ENCODE measurements at places on chromosomes 4 and X.

GRCh38 chrX:39766085-39766726 is 331.6 kb downstream of the BCOR start:
- DNase-seq: no peak

DNA sequence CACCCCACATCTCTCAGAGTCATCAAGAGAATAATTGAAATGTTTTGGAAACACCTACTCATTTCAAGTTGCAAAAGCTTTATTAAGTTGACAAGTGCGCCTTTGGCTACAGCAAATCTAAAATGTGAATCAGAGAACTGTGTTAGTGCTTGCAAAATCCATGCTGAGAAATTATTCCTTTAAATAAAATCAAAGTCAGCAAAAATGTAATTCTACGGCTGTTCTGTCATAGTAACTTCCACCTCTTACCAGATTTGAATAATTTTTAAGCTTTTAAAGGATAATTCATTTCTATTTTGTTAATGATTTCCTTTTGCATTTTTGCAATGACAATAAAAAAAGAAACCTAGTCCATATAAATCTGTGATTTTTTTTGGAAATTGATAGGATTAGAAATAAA is 1779.1 kb downstream of the STIM2 start:
- no peak for DNase-seq

- DNase-seq: no peak
These were observed 40.0 kb downstream of the HHIP start for GRCh38 chr4:144685911-144686310.

GRCh38 chrX:54446084-54446483 is 5.9 kb downstream of the TSR2 start:
- DNase-seq: no peak

GRCh38 chr4:184826691-184827270 is 1.0 kb upstream of the ACSL1 start:
- DNase-seq: no peak

GRCh38 chr4:53601251-53601764 is 10.0 kb upstream of the LNX1 start:
- no peak for DNase-seq

GRCh38 chr4:53195815-53196661 is 169.8 kb downstream of the SCFD2 start:
- no peak for DNase-seq

- no peak for DNase-seq
These were observed 290.1 kb downstream of the INPP4B start for GRCh38 chr4:142556048-142556447.

GRCh38 chr4:180610324-180610723 is 1632.9 kb upstream of the TENM3 start:
- no peak for DNase-seq

- no peak for DNase-seq
These were observed 72.3 kb downstream of the SLC9A6 start for GRCh38 chrX:136057567-136057966.

DNA sequence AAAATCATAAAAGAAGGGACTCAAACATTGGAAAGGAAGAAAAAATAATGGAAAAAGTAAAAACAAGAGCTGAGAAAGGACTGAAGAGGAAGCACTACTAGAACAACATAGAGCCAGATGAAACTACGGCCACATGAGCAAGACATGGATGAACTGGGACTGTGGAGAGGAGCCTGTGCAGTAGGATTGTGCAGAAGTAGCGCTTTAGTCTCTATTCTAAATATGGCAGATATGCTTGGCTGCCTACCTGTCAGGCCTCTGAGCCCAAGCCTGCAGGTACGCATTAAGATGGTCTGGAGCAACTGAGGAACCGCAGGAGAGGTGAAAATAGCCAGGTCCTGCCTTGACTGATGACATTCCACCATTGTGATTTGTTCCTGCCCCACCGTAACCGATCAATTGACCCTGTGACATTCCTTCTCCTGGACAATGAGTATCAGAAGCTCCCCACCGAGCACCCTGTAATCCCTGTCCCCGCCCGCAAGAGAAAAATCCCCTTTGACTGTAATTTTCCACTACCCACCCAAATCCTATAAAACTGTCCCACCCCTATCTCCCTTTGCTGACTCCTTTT is 154.3 kb downstream of the CAMK2D start:
- DNase-seq: no peak

GRCh38 chr4:8577972-8578371 is 2.2 kb upstream of the GPR78 start:
- DNase-seq: no peak

DNA sequence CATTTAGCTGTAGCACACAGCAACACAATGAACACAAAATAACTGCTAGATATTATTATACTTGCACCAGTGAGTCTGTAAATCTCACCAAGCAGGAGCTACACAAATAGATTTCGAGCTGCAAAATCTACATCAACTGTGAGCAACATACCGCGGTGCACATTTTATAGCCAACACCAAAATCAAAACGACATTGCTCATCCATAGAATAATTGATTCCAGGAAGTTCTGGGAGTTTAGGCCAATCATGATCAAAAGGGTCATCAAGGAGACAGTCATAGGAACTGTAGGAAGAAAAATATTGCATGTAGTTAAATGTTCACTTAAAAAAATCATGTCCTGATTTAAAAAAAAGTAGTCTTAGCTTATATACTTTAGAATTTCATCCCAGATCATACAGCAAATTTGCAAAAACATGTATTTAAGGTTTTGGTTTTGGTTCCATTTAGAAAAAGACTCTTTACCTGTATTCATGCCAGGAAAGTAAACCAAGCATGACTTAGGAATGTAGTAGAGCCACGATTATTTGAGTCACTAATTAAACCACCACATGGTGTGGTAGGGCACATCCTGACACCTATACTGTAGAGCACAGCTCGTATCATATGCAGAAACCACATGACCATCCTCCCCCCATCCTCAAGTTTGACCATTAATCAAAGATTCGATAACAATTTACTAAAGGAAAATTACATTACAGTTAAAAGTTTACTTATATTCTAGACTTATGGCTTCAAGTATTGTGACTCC is 250.4 kb downstream of the ADAMTS3 start:
- no peak for DNase-seq

DNA sequence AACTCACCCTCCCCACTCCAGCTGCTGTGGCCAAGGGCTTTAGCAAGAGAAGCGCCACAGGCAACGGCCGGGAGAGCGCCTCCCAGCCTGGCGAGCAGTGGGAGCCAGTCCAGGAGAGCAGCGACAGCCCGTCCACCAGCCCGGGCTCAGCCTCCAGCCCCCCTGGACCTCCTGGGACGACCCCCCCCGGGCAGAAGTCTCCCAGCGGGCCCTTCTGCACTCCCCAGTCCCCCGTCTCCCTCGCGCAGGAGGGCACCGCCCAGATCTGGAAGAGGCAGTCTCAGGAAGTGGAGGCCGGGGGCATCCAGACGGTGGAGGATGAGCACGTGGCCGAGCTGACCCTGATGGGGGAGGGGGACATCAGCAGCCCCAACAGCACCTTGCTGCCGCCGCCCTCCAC is 11.2 kb upstream of the HGFAC start:
- DNase-seq: no peak

DNA sequence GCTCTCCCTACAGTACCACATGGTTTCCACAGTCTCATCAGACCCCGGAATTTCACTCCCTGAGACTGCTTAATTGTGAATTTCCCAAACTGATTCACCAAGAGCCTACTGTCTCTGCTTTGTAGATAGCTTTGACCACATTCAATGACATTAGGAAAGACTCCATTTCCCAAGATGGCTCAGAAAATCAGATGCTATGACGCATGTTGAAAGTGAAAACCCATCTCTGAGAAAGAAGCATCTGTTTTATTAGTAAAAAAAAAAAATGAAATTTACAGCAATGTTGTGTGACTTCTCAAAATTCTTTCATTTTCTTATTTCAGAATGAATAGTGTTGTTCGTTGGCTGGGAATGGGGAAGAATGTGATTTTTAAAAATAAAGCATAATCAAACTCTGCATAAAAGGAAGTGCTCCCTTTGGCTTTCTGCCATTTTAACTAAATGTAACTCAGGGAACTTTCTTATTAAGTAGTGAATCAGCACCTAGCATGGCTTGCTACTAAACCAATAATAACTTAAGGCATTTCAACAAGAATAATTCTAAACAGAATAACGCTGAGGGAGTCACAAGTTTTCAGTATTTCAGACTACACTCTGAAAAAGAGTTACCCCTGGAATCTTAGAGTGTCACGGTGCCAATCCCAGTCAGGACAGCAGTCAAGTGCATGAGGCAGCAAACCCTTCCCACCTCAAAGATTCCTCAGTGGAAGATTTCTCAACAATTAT is 97.4 kb upstream of the MYOZ2 start:
- no peak for DNase-seq

DNA sequence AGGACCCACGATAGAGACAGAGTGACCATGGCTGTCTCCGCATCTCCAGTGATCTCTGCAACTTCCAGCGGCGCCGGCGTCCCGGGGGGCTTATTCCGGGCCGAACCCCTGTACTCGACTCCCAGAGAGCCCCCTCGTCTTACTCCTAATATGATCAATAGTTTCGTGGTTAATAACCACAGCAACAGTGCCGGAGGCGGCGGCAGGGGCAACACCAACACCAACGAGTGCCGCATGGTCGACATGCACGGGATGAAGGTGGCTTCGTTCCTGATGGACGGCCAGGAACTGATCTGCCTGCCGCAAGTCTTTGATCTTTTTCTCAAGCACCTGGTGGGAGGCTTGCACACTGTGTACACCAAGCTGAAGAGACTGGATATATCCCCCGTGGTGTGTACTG is 343 bp downstream of the DACH2 start:
- DNase-seq: no peak

DNA sequence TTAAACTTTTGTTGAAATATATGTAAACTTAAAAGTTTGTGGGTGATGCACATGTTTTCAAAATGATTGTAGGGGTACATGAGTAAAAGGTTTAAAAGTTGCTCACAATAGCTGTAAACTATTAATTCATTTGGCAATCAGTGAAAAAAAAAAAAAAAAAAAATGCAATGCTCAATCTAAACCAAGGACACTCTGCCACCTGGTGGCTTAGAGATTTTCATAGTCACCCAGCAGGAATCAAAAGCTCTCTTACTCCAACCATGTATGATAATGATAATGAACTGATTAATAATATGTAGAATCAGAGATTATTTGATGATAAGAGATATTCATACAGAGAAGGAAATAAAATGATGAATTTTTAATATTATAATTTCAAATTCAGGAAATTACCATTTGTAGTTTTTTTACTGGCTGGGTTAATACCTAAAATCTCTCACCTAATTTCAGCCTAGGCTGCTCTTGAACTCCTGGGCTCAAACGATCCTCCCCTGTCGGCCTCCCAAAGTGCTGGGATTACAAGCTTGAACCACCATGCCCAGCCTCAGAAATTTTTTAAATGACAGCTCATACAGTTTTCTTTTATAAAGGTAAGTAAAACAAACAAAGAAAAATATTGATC is 46.9 kb upstream of the SLC25A4 start:
- DNase-seq: no peak

DNA sequence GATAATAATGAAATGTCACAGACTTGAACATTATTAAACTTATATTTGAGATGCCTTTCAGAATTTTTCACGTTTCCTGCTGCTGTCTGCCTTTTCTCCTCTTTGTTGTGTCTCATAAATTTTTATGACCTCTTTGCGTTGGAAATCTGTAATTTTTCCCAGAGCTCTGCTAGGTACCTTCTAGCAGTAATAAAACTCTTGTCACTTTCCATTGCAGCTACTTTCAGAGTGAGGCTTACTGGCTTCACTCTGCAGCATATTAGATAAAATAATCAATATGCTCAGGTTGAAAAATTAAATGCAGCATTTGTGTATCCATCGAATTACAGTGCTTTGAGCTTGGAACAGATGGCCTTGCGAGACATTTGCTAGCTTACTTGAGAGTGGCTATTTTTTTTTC is 689.0 kb downstream of the GRID2 start:
- no peak for DNase-seq

DNA sequence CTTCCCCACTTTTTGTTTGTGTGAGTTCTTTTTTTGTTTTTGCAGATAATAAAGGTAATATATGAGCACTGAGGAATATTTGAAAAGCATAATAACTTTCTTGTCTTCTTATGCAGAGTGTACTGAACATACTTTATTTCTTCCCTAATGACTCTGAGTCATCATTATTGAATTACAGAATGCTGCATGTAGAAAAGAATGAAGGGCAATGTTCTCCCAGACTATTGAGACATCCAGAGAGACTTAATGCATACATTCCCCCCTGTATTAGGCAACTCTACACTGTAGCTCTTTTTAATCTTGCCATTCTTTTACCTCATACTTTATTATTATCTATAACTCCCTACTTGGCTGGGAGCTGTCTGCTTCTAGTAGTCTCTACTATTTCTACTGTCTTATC is 240.5 kb upstream of the ANKRD50 start:
- no peak for DNase-seq

DNA sequence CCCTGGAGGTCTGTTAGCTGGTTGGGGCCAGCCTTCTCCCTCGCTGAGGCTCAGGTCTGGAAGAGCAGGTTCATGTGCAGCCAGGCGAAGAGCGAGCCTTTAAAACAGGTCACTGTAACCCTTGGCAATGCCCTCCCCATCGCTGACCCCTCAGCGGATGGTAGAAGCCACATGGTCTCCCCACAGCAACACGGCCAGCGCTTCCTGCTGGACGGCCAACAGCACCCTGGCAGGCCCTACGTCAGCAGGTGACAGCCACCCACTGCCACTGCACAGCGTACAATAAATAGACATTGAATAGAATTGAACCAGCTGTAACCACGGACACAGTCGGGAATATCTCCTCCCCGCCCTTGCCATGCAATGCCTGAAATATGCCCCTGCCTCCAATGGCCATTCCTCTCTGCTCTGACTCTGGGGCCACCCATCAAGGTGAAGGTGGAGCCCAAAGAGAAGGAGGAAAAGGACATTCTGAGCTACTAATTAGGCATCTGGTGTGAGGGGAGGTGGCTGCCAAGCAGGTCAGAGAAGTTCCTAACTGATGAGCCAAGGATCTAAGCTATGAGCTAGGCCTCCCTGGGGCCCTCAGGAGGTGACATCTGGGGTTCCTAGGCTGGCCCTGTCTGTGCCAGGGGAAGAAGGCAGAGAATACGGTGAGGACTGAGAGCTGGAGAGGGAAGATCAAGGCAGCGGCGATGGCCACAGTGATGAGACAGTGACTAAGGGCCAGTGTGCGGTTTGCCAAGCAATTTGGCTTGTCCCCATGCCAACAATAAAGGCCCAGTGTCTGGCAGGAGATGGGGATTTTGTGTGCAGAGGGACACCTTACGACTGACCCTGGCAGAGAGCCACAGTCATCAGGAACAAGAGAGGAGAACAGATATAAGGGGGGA is 202.3 kb downstream of the BCOR start:
- no peak for DNase-seq

DNA sequence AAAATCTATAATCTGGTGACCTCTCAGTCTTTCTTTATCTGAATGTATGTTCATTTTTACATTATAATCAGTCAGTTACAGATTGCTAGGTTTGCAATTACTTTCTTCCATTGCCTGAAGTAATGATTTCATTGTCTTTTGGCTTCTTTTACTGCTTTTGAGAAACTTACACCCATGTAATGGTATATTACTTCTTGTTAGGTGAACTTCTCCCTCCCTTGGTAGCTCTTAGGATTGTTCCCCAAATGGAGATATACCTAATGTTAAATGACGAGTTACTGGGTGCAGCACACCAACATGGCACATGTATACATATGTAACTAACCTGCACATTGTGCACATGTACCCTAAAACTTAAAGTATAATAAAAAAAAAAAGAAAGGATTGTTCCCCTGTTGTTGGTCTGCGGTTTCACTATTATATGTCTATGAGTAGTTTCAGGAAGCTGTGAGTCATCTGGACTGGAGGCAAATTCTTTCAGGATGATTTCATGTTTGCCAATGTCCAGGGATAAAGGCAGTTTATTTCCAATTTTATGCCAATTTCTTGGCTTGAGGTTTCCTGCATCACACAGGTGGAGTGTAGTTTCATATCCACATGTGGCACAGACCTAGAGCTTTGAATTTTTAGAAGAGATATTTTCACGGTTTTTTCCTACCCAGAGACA is 21.8 kb downstream of the SPANXC start:
- no peak for DNase-seq

Measured in esophagus squamous epithelium (tissue), 5 donors.